ENCODE measurements at places on chromosomes 2 and 18.

DNA sequence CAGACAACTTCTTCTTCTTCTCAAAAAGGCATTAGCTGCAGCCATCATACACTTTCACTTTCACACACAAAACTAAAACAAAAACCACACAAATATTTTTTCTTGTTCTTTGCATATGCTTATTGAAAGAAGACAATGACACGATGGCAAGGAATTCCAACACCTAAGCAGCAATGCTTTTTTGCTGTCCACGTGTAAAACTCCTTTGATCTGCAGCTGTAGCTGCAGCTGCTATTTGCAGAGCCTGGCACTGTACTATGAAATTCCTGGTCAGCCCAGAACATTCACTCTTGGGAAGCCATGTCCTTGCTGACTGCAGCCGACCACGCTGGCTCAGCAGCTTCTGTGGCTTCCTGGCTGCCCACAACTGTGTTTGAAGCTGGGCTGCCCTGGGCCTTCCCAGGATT is 316.2 kb downstream of the CDH2 start:
- DNase-seq: no peak

- no peak for DNase-seq
Observed at GRCh38 chr2:8633186-8633734, 48.6 kb upstream of the ID2 start.

DNA sequence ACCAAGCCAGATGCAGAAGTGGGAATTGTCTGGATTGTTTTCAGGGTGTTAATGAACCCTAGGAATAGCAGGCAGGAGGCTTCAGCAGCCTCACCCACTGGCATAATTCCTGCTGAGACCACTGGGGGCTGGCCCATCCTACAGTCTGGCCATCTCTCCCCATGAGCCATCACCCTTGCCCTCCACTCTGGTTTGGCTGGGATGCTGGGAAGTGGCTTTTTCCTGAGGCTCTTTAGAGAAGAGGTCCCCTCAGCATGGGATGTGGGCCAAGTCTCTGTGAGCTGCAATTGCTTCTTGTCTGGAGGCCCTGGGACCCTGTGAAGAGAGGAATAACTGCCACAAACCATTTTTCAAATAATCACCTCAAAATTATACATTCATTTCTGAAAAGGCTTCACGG is 4.0 kb downstream of the TCF7L1 start:
- no peak for DNase-seq

DNA sequence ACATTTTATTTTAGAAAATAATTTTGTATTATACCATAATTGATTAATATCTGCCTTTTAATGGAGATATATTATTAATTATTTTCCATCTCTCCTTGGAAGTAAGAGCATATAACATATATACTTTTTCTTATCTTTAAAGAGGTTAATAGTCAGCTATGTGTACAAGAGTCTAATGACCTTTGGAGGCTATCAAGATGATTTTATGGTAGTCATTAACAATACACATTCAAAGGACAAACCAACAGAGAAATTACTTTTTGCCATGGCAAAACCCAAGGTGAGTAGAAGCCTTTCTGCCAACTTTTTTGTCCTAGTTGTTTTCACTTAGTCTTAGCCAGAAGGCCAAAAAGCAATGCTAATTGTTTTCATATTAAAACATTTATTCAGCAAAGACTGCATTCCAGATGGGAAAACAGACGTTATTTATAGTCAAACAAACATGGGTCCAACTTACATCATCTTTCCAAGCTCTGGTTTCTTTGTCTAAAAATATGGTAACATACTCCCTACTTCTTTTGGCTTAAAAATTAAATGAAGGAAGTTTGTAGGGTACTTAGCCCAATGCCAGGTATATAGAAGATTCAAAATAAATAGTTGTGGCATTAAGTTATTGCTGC is 9.6 kb upstream of the DYNC2LI1 start:
- DNase-seq: no peak

GRCh38 chr2:54456612-54457322 is 640 bp downstream of the SPTBN1 start:
- DNase-seq: peak; percentile 78

DNA sequence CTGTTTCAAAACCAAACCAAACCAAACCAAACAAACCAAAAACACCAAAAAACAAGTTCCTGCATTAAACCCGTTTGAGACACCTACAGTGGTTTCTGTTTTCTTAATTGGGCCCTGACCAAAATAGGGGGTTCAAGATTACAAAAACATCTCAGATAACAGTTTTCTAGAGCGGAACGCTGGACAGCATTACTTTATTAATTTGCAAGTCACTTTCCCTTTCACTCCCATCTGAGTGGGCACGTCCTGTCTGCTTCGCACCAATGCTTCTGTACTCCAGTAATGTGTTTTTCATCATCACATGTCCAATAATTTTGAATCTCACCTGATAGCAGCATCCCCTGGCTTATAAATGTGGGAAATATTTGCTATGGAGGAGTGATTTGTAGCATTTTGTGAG is 11.7 kb upstream of the MYO1B start:
- no peak for DNase-seq

DNA sequence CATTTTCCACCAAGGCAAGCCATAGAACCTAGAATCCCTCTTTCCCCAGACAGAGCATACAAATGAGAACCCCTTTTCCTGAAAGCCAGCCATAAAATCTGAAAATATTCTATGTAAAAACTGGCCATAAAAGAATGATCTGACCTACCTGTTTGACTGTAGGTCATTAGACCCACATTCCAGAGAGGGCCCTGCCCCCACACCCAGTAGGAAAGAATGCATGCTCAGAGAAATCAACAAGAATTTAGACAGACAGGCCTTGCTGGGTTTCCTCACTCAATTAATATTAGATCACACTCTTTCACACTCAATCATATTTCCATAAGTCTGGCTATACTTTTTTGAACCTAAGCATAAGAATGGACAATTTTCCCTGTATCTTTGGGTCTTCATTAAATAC is 929.5 kb downstream of the ERBB4 start:
- DNase-seq: no peak
